Right cardiac atrium (tissue), 5 donors: ENCODE measurements at places on chromosomes 4 and X.

GRCh38 chr4:63566658-63567057 lies 842.6 kb downstream of the TECRL start:
- no peak for DNase-seq

DNA sequence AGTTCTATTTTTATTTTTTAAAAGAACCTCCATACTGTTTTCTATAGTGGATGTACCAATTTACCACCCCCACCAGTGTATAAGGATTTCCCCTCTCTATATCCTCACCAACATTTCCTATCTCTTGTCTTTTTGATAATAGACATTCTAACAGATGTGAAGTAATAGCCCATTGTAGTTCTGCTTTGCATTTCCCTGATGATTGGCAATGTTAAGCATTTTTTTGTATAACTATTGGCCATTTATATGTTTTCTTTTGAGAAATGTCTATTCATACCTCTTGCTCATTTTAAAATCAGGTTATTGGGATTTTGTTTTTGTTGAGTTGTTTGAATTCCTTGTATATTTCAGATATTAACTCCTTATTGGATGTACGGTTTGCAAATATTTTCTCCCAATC lies 251.1 kb upstream of the HTR2C start:
- no peak for DNase-seq

DNA sequence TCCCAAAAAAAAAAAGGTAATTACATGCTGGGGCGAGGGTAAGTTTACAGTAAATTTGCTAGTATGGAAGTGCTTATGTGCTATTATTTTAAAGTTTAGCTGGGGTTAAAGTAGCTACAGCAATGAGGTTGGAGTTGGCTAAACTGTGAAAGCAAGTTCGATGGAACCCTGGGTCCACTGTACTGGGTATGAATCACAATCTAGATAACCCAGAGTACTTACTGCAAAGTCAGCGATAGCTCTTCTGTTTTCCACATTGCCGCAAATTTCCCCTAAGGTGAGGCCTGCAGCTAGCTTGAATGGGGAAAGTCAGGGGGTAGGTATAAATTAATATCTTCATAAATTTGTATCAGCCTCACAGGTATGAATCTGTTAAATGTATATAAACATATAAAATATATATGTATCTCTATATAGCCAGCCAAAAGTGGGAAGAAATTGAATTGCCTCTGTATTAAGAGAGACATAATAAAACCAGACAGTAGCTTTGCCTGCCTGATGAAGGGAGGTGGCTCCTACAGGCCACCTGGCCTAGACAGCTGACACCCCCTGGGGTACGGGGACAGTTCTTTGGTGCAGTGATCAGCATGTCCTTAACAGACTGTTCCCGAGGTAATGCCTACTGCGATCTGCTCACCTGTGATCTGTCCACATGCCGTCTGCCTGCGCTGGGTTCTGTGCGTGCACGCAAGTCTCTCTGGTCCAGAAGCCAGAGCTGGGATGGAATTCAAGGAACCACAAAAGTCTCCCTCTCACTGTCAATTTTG lies 30.6 kb downstream of the CLRN2 start:
- DNase-seq = no peak

GRCh38 chrX:19332983-19333382 lies 10.7 kb upstream of the PDHA1 start:
- DNase-seq = peak; percentile 76

DNA sequence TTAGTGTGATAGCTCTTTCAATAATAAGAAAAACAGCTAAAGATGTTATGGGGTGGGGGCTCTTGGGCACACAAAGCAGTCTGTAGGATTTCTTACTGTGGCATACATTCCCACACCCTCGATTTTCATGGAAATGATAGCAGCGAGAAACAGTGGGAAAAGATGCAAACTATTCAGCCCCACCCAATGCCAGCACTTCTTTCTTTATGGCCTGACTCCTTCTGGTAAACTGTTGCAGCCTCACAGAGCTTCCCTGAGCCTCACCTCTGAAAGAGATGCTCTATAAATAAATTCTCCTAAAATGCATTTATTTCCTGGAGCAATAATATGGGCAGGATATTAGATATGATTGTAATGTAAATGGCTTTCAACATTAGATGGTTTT lies 910 bp downstream of the ANK2 start:
- DNase-seq = no peak
